ENCODE measurements at places on chromosomes 16 and 17.
A peak's percentile ranks its signal among the peaks of the same experiment; 100 is the strongest.

GRCh38 chr16:78642621-78643285 lies 543.3 kb downstream of the WWOX start:
- no peak for DNase-seq

- DNase-seq = no peak
Observed at GRCh38 chr17:44787271-44787940, 28.6 kb downstream of the ADAM11 start.

DNA sequence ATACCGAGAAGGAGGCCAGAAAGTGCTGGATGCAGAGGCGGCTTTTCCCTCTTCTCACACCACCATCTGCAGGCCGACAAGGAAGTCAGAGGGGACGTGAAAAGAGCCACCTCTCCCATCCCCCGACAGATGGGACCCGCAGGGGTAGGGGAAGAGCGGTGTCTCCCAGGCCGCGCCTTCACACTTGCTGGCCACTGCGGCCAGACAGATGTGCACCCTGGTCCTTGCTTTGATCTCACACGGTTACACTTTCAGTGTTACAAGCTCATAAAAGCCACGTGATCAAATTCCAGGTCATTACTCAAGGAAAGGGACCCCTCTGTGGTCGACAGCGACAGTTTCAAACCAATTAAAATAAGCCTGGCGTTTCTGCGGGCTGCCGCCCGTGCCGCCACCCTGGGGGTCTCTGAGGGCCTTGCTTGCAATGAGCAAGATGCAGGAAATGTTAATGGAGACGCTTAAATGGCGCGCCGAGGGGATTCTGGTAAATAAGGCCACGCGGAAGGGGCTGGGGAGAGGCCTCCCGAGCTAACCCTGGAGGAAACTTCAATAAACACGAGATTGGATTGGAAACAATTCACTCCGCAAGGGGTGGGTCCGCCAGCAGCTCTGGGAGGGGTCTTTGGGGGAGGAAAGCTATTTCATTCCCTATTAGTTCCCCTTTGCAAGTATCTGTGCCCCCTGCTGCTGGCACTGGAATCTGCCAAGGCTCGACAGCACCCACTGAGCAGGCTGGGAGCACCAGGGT lies 240.9 kb downstream of the ENGASE start:
- no peak for DNase-seq

- DNase-seq = no peak
Observed at GRCh38 chr17:34665150-34665806, 85.9 kb downstream of the TMEM132E start.

DNA sequence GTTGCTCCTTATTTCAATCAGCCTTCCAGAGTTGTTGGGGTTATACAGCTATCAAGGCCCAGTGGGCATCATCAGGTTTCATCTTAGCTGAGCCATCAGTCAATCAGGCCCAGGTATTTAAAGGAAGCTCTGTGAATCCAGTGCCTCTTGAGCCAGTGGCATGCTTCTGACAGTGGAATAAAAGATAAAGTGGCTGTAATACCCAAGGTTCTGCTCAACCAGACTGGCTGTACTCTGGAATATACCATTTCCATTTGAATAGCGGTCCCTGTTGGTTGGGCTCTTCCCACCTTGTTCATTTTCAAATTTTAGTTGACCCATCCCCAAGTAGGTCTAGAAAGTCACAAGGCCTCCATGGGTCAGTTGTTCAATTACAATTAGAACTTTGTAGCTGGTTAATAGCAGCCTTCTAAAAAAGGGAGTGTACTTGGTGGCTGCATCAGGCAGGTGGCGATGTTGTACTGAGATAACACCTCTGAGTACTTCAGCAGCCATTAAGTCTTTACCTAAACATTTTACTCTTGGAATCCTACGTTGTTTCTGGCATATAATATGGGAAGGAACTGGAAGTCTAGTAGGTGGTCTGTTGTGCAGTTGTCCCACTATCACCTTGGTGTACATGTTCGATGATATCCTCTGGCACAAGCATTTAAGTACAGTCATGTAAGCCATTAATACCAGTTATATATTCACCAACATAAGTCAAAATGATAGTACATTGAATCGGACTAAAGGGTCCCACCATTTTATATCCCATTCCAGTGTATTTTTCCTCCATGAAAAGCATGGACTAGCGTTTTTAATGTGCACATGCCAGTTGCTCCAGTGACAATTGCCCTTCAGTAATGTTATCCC lies 294.1 kb downstream of the BCAS3 start:
- peak; percentile 20 for DNase-seq

- DNase-seq = no peak
Observed at GRCh38 chr17:41559548-41559947, 12.3 kb downstream of the KRT9 start.

GRCh38 chr16:55203570-55203969 lies 120.4 kb upstream of the IRX6 start:
- no peak for DNase-seq

GRCh38 chr16:67023689-67024088 lies 5.3 kb upstream of the CBFB start:
- DNase-seq = no peak

GRCh38 chr16:58885528-58886170 lies 151.5 kb upstream of the GOT2 start:
- no peak for DNase-seq

DNA sequence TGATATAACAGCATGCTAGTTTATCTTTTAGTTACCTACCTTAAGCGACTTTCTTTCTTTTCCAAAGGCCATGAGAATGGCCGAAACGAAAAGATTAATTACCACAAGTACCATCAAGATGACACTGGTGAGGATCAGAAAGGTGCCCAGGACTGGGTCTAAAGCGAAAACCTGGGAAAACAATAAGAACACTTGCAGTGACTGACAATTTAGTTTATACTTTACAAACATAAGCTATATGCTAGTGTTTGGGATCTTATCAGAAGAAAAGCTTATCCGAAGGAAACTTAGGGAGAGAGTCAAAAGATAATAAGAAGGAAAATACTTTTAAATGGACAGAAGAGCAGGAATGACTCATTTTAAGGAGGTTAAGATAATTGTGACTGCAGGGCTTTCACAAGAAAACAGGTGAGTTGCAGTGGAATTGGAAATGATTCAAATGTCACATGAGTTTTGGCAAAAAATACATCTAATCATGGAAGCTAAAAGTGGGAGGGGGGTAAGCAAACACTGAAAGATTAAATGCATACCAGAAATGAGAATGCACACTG lies 34.8 kb downstream of the IST1 start:
- no peak for DNase-seq

DNA sequence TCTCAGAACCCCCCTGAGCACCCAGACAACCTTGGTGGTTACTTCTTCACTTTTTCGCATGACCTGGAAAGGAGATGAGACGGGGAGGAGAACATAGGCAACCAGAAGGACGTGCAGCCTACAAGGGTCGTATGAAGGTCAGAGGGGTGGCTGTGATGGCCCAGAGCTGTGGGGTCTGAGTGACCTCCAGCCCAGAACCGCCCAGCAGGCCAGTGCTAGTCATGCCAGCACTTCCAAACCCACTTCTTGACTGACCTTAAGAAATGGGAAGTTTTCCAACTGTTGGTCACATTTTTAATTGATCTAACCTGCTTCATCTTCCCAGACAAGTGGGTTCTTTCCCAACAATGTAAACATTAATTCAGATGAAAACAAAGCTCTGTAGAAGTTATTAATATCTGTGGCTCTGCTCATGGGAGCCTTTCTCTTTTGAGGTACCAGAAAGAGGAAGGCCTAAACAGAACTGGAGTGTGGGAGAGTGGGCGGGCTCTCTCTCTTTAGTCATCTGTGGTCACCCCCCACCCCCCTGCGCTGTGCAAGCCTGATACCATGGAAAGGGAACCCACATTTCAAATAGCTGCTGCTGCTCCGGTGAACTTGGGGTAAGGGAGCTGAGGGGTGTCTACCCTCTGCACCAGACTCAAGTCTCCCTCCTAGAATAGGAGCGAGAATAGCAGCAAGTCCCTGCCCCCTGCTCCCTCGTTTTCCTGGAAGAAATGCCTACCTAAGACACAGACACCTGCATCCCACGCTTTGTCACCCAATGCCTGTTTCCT lies 101.6 kb downstream of the RAB11FIP4 start:
- DNase-seq = no peak

- DNase-seq = no peak
Observed at GRCh38 chr17:55567240-55568214, 56.3 kb upstream of the SMIM36 start.

DNA sequence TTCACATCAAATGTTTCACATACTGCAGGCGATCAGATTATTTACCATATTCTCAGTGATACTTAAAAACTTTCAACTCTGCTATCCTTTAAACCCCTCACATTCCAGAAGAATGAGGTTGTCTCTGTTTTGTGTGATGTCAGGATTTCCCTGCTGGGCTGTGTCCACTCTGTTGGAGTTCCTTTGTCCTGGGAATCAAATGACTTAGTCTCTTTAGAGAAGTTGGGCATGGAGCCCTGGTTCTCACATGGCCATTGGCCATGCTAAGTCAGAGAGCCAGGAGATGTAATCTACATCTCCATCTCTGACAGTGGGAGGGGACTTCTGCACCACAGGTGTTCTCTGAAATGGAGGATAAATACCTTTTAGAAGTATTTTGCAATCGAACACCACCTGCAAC lies 205.1 kb upstream of the MAF start:
- no peak for DNase-seq

DNA sequence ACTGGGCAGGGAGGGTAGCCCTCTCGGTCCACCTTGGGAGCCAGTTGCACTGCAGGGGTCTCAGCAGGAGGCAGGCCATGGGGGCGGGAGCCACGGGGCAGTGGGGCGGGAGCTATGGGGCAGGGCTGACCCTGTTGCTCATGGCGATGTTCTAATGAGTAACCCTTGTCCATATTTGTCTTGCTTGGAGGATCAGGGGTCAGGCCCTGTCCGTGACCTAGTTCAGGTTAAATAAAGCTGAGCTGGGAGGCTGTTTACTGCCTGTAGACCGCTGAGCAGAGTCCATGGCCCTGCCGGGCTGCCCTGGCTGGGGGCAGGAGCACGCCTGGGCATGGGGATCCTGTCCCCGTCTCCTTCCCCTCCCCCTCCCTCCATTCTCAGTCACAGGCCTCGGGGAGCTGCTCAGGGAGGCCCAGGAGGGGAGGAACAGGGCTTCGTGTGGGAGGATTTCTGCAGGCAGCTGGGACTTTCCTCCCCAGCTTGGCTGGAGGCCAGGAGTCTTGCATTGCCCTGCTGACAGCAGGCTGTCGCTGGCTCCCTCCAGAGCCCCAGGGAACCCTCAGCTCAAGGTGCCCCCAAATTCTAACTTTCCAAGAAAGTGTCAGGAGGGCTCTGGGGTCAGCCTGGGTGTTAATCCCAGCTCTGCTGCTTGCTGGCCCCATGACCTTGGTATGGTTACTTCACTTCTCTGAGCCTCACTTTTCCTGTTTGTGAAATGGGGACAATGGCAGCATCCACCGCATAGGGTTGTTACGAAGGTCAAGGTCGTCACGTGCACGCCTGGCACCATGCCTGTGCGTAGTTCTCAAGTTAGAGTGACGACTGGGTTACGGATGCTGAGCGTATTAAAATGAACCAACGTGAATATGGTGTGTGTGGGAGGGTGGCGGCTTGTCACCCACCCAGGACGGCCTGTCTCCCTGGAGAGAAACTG lies 6.1 kb upstream of the SERPINF2 start:
- DNase-seq = no peak

DNA sequence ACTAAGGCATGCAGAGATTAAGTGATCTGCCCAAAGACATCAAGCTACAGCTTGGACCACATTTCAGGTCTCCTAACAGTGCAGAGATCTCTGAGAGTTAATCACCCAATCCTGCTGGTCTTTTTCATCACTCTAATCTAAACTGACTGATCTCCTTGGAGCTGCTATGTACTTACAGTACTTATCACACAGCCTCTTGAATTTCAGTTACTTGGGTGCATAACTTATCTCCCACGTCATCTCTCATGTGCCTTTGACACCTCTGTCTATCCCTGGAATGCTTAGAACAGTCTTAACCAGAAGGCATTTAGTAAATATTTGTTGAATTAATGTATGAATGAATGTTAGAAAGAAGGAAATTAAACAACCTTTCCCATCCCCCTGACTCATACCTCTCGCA lies 139.0 kb downstream of the SNX11 start:
- no peak for DNase-seq

All from SHP77 treated with DMSO at 0.1 percent for 48 hours (cell line).